Panc1 (cell line): ENCODE measurements at places on chromosomes 2 and 18.

DNA sequence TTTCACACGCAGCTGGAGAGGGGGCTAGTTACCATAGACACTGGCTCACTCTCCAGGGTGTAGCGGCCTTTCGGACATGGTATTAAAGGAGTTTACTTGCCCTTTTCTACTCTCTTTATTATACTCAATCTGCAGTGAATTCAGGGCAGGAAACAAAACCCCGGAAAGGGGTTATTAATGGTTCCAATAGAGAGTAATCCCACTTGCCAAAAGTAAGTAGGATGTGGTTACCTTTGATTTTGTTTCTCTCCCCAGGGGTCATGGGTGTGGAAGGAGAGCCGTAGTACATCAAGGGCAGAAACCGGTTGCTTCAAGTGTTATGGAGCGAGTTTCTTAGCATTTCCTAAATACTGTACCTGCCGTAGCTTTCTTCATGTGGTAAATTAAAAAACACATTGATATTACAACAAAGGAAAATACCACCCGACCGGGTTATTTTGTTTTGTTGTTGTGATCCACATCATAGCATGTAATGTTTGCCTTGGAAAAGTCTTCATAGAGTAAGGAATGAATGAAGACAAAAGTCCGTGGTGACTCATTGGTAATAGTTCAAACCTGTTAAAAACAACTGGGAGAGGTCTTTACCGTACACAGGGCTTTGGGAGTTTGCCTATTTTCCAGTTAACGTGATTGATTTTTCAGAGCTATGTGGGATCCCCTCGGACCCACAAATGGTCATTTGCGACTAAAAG lies 71.5 kb downstream of the SLC4A3 start:
- H3K27me3 ChIP-seq = peaks cover 18% of the 10 kb centered on the region
- no peaks in the 10 kb centered on the region for H3K4me1 ChIP-seq
- no peak overlapping the region for H3K27ac ChIP-seq
- no peak for DNase-seq
- H3K36me3 ChIP-seq = no peaks in the 10 kb centered on the region

GRCh38 chr2:149924549-149925213 lies 337.1 kb upstream of the MMADHC start:
- DNase-seq = no peak
- H3K36me3 ChIP-seq = no peaks in the 10 kb centered on the region
- no peaks in the 10 kb centered on the region for H3K4me1 ChIP-seq
- no peak overlapping the region for H3K4me3 ChIP-seq

DNA sequence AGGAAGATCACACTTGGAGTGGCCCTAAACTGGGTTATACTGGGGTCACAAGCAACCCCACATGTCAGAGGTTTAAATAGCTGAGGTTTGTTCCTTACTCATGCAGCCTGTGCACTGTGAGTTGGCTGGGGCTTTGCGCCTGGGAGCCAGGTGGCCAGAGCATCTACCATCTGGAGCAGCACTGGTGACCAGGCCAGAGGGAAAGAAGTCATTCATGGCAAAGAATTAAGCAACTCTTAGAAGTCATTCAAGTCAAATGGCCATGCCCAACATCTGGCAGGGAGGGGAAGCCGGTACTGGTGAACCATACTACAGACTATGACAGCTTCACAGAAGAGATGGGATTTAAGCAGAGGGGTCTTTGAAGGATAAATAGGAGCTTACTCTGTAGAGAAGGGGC lies 90.7 kb downstream of the POLR1A start:
- no peaks in the 10 kb centered on the region for H3K27me3 ChIP-seq
- no peaks in the 10 kb centered on the region for H3K36me3 ChIP-seq
- no peak overlapping the region for H3K27ac ChIP-seq
- H3K4me1 ChIP-seq = peaks cover 4% of the 10 kb centered on the region; the same call in 1 of the 2 replicates
- H3K4me3 ChIP-seq = no peak overlapping the region
- DNase-seq = no peak

- H3K27ac ChIP-seq = no peak overlapping the region
- H3K4me1 ChIP-seq = no peaks in the 10 kb centered on the region
- H3K4me3 ChIP-seq = no peak overlapping the region
- DNase-seq = no peak
- H3K27me3 ChIP-seq = no peaks in the 10 kb centered on the region
Observed at GRCh38 chr2:239805414-239805813, 219.7 kb downstream of the NDUFA10 start.

GRCh38 chr2:165889798-165890197 lies 63.8 kb downstream of the TTC21B start:
- no peak for DNase-seq
- H3K36me3 ChIP-seq = peaks cover 6% of the 10 kb centered on the region; the same call in 1 of the 2 replicates
- no peak overlapping the region for H3K4me3 ChIP-seq
- no peaks in the 10 kb centered on the region for H3K27me3 ChIP-seq
- no peaks in the 10 kb centered on the region for H3K4me1 ChIP-seq
- H3K27ac ChIP-seq = no peak overlapping the region

DNA sequence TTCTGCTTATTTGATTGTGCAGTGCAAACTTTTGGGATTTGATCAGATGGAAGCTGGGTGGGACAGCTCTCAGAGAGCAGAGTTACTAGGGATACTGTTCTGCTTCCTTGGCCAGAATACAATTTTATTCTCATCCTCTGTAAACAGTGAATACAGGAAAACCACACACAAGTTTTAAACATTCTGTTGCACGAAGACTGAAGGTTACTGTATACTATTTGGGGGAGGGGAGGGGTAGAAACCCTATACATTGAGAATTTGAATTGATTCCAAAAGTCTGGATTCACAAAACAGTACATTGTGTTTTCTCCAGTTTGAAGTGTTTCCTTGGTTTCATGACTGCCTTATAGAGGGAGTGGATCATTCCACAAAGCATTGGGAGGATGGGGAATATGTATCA lies 149.9 kb downstream of the SETBP1 start:
- no peaks in the 10 kb centered on the region for H3K36me3 ChIP-seq
- H3K27ac ChIP-seq = no peak overlapping the region
- H3K4me1 ChIP-seq = no peaks in the 10 kb centered on the region
- H3K4me3 ChIP-seq = no peak overlapping the region
- DNase-seq = no peak

- no peaks in the 10 kb centered on the region for H3K27me3 ChIP-seq
- no peak overlapping the region for H3K4me3 ChIP-seq
- H3K27ac ChIP-seq = no peak overlapping the region
- no peaks in the 10 kb centered on the region for H3K36me3 ChIP-seq
- no peaks in the 10 kb centered on the region for H3K4me1 ChIP-seq
- no peak for DNase-seq
Observed at GRCh38 chr2:10759151-10759714, 37.8 kb downstream of the ATP6V1C2 start.

GRCh38 chr2:11077411-11077810 lies 77.9 kb upstream of the SLC66A3 start:
- peaks cover 4% of the 10 kb centered on the region; the same call in 1 of the 2 replicates for H3K4me1 ChIP-seq
- H3K36me3 ChIP-seq = no peaks in the 10 kb centered on the region

- peaks cover 60% of the 10 kb centered on the region for H3K4me1 ChIP-seq
- peak overlapping the region; percentile 61 for H3K27ac ChIP-seq
- no peaks in the 10 kb centered on the region for H3K27me3 ChIP-seq
- H3K4me3 ChIP-seq = no peak overlapping the region
- DNase-seq = no peak
Observed at GRCh38 chr18:48831113-48831759, 119.5 kb downstream of the SMAD7 start.

DNA sequence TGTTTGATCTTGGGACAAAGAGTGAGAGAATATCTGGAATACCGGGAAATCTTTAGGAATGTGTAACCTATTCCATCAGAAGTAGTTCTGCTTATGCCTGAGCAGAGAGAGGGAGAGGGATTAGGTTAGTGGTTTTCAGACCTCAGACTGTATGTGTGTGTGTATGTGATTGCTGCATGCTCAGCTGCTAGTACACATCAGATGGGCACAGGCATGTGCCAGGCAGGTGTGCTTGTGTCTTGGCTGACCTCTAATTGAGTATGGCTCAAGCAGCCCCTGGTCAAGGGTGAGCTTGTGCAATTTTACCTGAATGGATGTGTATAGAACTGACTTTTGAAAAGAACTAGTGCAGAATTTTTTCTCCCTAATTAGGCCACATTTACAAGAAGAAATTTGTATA lies 91.2 kb downstream of the INSIG2 start:
- H3K36me3 ChIP-seq = no peaks in the 10 kb centered on the region
- H3K4me3 ChIP-seq = no peak overlapping the region
- peaks cover 6% of the 10 kb centered on the region for H3K27me3 ChIP-seq
- H3K27ac ChIP-seq = no peak overlapping the region
- no peaks in the 10 kb centered on the region; the same call in 1 of the 2 replicates for H3K4me1 ChIP-seq

DNA sequence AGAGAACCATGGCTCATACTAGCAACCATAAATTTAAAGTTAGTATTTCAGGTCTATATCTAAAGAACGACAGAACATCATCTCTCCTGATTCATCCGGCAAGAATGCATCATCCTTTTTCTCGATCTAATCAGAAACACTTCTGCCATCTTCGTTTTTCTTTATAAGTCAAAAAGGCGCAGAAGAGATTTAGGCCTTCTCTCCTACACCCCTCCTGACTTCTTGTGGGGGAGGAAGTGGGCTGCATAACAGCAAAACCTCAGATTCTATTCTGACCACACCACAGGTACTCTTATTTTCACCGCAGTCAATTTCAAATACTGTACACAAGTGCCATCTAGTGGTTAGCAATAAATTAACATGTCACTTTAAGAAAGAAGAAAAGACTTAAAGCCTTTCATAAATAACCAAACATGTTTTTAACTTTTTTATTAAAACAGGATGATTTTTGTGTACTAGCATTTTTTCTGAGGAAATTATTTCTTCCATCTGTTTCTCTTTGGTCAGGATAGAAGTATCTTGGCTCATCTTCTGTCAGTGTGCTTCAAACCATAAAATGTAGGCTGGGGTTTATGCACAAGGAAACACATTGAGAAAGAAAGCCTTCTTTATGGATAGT lies 48.4 kb upstream of the PIK3C3 start:
- no peak overlapping the region for H3K27ac ChIP-seq
- peak; percentile 7 for DNase-seq
- H3K4me1 ChIP-seq = no peaks in the 10 kb centered on the region
- no peak overlapping the region for H3K4me3 ChIP-seq
- H3K27me3 ChIP-seq = no peaks in the 10 kb centered on the region

GRCh38 chr2:219352448-219353023 lies 20.0 kb upstream of the RESP18 start:
- no peak overlapping the region for H3K4me3 ChIP-seq
- no peak overlapping the region for H3K27ac ChIP-seq
- H3K36me3 ChIP-seq = no peaks in the 10 kb centered on the region
- H3K27me3 ChIP-seq = no peaks in the 10 kb centered on the region
- DNase-seq = peak; percentile 30
- H3K4me1 ChIP-seq = no peaks in the 10 kb centered on the region

DNA sequence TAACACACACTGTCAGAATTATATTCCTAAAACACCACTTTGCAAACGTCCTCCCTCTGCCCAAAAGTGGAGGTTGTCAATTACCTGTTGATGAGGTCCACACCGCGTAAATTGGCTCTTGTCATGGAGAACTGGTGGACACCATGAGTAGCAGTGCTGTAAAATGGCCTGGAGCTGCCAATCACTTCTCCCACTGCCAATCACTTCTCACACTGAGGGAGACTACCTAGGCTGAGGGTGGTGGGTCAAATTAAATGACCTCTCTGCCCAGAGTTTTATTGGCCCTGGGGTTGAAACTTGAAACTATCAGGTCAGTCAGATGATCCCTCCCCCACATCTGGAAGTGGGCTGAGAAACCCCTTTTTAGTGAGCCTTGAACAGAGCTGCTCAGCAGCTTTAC lies 89.6 kb downstream of the SOWAHC start:
- H3K27me3 ChIP-seq = no peaks in the 10 kb centered on the region
- no peak overlapping the region for H3K4me3 ChIP-seq
- H3K4me1 ChIP-seq = peaks cover 14% of the 10 kb centered on the region
- DNase-seq = no peak
- no peak overlapping the region for H3K27ac ChIP-seq
- H3K36me3 ChIP-seq = no peaks in the 10 kb centered on the region

- no peaks in the 10 kb centered on the region for H3K27me3 ChIP-seq
- H3K4me1 ChIP-seq = no peaks in the 10 kb centered on the region
- no peak overlapping the region for H3K27ac ChIP-seq
- peak; percentile 35 for DNase-seq
- no peak overlapping the region for H3K4me3 ChIP-seq
Observed at GRCh38 chr2:23312996-23313606, 71.9 kb upstream of the KLHL29 start.

DNA sequence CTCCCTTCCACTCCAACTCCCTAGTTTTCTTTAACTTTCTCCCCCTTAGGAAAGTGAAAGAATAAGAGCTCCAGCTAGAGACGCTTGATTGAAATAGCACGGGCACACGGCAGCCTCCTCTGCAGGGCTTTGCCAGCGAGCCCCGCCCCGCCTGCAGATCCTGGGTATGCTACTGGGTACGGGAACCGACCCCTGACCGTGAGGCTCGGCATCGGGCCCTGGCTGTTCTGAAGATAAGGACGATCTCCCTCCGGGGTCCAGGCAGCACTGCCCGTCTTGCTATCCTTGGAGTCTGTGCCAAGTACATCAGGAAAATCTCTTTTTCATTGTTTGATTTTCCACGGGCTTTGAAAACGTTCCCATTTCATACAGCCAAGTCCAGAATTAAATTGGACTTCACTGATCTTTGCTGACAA lies 284.5 kb downstream of the MTX2 start:
- no peaks in the 10 kb centered on the region for H3K36me3 ChIP-seq
- peaks cover 5% of the 10 kb centered on the region; the same call in 1 of the 2 replicates for H3K4me1 ChIP-seq
- H3K27me3 ChIP-seq = no peaks in the 10 kb centered on the region
- H3K27ac ChIP-seq = peak overlapping the region; percentile 73
- DNase-seq = peak; percentile 22

DNA sequence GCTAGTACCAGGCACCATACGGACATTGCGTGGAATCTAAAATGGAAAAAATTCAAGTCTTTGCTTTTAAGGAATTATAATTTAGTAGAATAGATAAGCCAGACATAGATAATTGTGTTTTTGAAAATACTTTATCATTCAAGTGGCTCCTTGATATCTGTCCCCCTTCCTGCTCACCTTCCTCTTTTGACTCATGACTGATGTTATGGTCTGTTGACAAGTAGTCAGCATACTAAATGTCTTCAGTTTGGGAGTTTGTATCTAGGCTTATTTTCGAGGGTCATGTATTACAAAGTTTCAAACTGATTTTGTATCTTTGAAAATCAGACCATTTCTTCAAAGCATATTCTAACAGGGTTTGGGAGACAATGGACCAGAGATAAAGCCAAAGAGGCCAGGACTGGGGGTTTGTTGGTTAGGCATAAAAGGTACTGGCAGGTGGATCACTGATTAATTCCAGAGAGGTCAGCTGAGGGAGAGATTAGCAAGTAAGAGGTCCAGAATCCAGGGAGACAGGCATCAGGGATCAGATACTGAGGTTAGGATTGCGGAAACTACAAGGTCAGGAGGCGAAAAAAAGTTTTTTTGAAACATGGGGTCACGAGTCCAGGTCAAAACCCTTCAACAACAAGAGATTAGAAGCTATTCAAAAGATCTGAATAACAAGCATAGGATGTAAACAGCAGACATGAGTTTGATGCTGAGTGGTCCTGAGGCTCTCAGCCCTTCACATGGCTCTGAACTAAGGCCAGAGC lies 31.5 kb upstream of the KLHL14 start:
- H3K4me3 ChIP-seq = no peak overlapping the region
- no peaks in the 10 kb centered on the region for H3K4me1 ChIP-seq
- DNase-seq = no peak
- no peaks in the 10 kb centered on the region for H3K27me3 ChIP-seq
- H3K27ac ChIP-seq = no peak overlapping the region
- H3K36me3 ChIP-seq = no peaks in the 10 kb centered on the region

GRCh38 chr2:196435189-196435588 lies 204.3 kb upstream of the CCDC150 start:
- no peaks in the 10 kb centered on the region for H3K4me1 ChIP-seq
- H3K27me3 ChIP-seq = no peaks in the 10 kb centered on the region
- no peaks in the 10 kb centered on the region for H3K36me3 ChIP-seq
